ENCODE measurements at places on chromosomes 1 and 21.
A peak's percentile ranks its signal among the peaks of the same experiment; 100 is the strongest.

GRCh38 chr1:229204921-229205777, 65.8 kb upstream of the RAB4A start:
- DNase-seq: no peak

DNA sequence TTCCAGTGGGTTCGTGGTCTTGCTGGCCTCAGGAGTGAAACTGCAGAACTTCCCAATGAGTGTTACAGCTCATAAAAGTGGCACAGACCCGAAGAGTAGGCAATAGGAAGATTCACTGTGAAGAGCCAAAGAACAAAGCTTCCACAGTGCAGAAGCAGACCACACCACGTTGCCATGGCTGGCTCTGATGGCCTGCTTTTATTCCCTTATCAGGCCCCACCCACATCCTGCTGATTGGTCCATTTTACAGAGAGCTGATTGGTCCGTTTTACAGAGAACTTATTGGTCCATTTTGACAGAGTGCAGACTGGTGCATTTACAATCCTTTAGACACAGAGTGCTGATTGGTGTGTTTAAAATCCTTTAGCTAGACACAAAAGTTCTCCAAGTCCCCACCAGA, 131.4 kb upstream of the CHRM3 start:
- DNase-seq: no peak

GRCh38 chr1:224588515-224588914, 27.6 kb upstream of the CNIH3 start:
- DNase-seq: no peak

DNA sequence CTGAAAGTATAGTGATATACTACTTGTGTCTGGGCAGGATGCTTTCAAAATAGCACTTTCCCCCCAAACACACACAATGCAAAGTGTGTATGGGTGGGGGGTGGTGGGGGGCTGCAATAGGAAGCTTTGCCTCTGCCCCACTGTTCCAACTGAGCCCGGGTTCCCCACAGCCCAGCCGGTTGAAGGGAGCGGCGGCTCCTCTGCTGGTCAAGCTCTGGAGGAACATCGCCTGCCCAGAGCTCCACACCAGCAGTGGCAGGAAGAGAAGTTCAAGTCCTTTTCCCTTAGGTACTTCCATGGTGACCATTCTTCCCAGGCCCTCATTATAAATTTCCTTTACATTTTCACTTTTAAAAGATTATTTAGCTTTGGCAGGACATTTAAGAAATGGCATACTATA, 74.9 kb downstream of the CAPZB start:
- DNase-seq: no peak

GRCh38 chr1:160567858-160568682, 11.2 kb downstream of the CD84 start:
- DNase-seq: no peak

- DNase-seq: peak; percentile 59
These were observed 23.0 kb downstream of the ACTA1 start for GRCh38 chr1:229410692-229411433.

DNA sequence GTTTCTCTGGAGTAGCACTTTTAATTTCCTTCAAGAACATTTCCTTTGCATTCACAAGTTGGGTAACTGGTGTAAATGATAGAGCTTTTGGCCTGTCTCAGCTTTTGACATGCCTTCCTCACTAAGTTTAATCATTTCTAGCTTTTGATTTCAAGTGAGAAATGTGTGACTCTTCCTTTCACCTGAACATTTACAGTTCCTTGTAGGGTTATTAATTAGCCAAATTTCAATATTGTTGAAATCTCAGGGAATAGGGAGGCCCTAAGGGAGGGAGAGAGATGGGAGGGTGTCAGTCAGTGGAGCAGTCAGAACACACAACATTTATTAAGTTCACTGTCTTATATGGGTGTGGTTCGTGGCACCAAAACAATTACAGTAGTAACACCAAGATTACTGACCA, 14.2 kb downstream of the AADACL3 start:
- no peak for DNase-seq

DNA sequence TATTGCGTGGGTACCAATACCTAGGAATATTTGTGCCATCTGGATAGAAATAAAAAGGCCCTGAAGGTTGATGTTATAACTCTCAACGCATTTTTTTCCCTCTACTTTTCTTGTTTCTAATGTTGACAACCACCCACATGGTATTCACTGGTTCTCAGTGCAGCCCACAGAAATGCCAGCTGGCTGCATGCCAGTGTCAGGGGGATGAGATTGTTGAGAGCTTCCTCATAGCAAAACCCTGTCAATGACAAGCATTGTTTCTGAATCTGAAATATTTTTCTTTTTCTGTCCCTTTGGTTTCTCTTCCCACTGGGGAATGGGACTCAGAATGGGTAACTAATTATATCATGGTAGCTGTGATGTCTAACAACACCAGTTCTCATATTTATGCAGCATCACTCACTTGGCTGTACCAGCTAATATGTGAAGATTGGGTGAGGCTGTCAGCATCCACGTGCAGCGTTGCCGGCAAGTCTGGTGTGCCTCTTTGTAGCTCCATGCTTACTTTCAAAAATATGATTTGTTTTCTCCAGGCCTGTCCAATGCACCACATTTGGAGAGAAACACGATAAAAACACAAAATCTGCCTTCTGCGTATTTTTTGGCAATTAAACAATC, 284.6 kb downstream of the PTBP2 start:
- DNase-seq: no peak

GRCh38 chr1:9234223-9235095, at the start of gene H6PD:
H6PD (plus strand) TSS chr1:9234774; CDS start chr1:9244935, 10,161 bp downstream.
- no peak for DNase-seq

GRCh38 chr1:44672961-44673674, 1.2 kb downstream of the TMEM53 start:
- DNase-seq: no peak

GRCh38 chr1:161182214-161182613, 4.9 kb upstream of the B4GALT3 start:
- DNase-seq: peak; percentile 63

DNA sequence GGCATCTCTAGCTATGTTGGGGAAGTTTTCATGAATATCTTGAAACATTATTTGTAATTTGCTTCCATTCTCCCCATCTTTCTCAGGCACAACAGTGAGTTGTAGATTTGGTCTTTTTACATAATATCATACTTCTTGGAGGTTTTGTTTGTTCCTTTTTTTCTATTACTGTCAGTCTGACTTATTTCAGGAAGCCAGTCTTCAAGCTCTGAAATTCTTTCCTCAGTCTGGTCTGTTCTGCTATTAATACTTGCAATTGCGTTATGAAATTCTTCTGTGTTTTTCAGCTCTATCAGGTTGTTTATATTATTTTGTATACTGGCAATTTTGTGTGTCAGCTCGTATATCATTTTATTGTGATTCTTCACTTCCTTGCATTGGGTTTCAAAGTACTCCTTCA, 424.6 kb upstream of the PTBP2 start:
- no peak for DNase-seq

DNA sequence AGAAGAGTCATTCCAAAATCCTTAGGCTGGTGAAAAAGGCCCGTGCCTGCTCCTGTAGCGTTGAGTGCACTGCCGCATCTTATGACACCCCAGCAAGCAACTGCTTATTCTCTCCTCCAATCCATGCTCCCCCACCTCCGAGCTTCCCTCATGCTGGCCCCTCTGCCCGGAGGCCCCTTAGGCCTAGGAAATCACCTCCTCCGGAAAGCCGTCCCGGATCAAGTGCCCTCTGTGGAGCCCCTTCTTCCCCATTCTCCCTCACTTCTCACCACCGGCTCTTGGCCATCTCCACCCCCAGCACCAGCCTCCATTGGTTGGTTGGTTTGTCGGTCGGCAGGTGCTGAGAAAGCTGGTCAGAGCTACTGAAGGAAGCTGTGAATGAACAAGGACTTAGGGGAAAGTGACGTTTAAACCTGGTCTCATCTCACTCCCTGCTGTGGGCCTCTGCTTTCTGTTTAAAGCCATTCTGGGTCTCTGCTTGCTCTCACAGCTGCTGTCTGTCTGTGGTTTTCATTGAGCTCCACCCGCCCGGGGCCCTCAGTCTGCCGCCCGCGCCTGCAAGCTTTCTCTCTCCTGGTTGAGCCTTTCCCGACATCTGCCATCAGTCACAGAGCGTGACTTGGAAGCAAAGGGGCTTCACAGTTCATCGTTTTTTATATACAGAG, 122.2 kb downstream of the KCNN3 start:
- DNase-seq: no peak

GRCh38 chr1:17845583-17845982, 90.5 kb downstream of the ACTL8 start:
- no peak for DNase-seq

DNA sequence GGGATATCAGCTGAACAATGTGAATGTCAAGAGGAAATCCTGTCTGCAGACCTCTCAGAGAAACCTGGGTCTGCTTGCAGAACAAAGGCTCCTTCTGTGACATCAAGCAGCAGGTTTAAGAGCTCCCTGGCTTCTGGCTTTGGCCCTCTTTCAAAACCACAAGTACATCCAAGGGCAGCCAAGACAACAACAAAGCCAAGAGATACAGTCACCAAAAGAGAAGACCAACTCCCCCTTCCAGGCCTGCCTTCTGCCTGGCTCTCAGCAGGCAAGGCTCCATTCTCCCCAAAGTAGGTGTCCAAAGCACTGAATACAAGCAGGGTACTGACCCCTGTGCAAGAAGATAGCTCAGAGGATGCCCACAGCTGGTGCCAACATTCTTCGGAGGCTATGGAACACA, 11.5 kb downstream of the BCAR3 start:
- no peak for DNase-seq

DNA sequence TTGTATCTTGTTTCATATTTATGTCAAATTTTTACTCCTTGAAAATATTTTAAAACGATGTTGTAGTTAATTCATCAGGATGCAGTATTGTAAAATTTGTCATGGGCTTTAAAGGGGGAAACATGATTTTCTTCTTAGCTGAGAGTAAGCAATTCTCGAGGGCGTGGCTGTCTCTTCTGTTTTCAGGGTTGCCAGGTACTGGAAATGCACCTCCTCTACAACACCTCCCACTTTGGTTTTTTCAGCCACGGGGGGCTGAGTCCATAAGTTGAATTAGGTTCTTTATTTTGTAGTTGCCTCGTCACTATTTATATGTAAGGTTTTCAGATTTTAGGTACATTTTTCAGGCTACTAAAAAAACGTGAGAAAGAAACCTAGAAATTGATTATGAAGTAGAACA, 64.0 kb downstream of the PRDM2 start:
- DNase-seq: no peak

DNA sequence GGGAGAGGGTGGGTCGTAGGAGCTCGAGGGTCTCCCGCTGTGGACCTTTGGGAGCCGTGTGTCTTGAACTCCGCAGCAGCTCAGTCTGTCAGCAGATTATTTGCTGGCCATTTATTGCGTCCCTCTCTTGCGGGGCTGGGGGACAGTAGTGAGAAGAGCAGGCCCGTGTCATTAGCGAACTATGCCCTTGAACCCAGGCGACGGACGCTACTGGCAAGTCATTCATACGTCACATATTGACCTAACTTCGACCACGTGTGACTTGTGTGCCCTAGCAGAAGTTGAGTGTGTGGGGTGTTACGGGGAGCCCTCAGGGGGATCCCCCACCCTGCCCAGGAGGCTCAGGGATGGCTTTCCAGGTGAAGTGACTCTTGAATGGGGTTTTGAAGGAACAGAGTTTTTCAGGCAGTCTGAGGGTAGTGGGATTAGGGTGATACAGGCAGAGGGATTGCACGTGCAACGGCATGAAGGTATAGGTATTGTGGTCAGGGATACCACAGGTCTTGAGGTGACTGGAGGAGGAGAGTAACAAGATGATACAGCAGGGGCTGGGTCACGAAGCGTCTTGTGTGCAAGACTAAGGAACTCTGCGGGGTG, 13.0 kb downstream of the RCC1 start:
- DNase-seq: no peak

DNA sequence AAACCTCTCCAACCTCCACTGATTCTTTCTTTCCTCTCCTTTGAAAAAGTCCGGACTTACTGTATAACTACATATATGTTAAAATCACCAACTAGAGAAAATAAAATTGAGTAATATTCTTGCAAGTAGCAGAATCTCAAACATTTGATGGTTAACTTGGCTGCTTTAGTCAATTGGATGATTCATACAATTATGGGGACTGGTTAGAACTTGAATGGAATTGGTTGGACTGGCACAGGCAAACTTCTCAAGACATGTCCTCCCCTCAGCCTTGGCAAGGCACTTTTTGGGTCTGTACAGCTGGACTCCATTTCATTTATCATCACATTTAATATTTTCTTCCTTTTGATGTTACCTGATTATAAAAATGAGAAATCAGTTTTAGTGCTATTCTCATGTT, 6.5 kb downstream of the WLS start:
- no peak for DNase-seq

- DNase-seq: no peak
These were observed 3.8 kb downstream of the ERI3 start for GRCh38 chr1:44351289-44351688.

- no peak for DNase-seq
These were observed 696 bp downstream of the EBNA1BP2 start for GRCh38 chr1:43171312-43171875.

Data from SIG-M5 (cell line).